Fibroblast of skin of back (primary cell): ENCODE measurements at places on chromosomes 3 and 15.

- DNase-seq, result no peak
These were observed 36.7 kb upstream of the BDH1 start for GRCh38 chr3:197592361-197593045.

DNA sequence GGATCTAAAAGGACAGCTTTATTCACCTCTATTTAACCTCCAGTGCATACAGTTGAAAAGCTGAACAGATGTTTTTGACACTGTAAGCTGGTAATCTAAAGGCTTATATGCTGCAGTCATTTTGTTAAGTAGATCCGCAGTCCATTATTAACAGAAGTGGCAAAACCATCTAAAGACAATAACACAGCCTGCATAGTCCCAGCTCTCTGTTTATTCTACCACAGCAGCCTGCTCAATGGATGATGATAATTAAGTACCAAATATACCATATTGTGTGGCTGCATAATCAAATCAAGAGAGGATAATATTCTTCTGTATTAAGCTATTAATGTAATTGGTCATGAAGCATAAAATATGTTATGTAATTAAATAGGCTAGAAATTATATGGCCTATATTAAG, 207.1 kb downstream of the MEIS2 start:
- DNase-seq, result no peak

DNA sequence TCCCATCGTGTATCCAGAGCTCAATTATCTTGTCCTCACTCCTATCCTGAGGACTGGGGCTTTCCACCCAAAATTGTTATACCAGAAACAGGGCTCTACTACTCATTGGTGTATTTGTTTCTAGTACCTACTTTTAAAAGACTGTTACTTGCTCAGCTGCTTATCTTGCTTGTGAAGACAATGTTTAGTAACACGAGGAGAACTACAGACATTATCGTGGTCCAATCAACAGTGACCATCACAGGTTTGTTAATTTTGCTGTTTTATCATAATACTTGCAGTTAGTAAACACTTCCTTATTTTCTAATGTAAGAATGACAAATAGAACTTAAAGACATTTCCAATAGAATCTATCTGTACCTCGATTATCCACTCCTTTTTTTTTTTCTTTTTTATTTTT, 13.5 kb downstream of the LRCH3 start:
- no peak for DNase-seq

- DNase-seq, result no peak
These were observed 172.5 kb upstream of the TLE3 start for GRCh38 chr15:70269991-70270751.

- DNase-seq, result no peak
These were observed 88.3 kb upstream of the PPIB start for GRCh38 chr15:64251121-64251520.

DNA sequence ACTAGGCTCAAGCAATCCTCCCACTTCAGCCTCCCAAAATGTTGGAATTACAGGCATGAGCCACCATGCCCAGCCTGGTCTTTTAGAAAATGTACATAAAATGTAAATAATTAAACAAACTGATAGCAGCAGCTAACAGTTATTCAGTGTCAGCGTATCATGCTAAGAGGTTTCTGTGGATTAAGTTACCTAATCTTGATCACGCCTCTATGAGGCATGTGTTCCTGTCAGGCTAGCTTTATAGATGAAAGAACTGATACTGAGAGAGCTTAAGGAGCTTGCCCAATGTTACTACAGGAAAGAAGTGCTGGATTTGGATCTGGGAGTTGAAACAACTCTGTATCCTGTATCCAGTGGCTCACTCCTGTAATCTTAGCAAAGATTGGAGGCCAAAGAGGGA, 11.2 kb upstream of the MST1R start:
- DNase-seq, result no peak

GRCh38 chr3:51684971-51685751, 14.1 kb downstream of the TEX264 start:
- DNase-seq, result no peak

- DNase-seq, result no peak
These were observed 748.1 kb downstream of the NR2F2 start for GRCh38 chr15:97078591-97078990.

- DNase-seq, result peak; percentile 13
These were observed 792 bp downstream of the TPRA1 start for GRCh38 chr3:127589600-127590281.

DNA sequence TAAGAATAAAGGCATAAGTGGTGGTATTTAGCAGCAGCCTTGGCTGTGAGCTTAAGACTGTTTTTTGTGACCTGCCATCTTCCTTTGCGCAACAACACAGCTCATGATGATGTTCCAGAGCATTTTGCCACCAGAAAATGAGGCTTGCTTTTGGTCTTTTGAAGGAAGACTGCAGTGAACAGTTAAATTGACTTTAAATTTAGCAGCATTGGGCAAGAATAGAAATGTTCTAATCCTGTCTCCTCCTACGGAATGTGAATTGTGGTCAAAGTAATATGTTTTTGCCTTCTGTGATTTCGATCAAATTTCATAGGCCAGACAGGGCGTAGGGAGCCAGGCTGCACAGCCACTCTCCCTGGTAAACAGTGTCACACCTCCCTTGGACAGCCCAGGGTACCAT, 460.7 kb upstream of the RASGRP1 start:
- peak; percentile 16 for DNase-seq

DNA sequence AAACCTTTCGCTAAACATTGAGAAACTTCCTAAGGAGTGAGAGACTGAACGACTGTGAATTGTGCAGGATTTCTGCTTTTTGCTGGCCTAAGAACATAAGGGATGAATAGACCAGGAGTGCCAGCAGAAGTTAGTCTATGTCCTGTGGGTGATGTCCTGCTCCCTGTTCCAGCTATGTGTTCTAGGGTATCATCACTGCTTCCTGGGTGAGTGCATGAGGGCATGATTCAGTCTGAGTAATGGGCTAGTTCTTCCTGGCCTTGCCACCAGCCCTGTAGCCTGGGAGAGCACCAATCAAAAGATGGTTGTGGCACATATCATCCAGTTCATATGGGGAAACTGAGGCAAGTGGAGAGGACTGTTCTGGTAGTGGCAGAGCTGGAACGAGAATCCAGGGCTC, 153.9 kb upstream of the TPM1 start:
- peak; percentile 34 for DNase-seq

DNA sequence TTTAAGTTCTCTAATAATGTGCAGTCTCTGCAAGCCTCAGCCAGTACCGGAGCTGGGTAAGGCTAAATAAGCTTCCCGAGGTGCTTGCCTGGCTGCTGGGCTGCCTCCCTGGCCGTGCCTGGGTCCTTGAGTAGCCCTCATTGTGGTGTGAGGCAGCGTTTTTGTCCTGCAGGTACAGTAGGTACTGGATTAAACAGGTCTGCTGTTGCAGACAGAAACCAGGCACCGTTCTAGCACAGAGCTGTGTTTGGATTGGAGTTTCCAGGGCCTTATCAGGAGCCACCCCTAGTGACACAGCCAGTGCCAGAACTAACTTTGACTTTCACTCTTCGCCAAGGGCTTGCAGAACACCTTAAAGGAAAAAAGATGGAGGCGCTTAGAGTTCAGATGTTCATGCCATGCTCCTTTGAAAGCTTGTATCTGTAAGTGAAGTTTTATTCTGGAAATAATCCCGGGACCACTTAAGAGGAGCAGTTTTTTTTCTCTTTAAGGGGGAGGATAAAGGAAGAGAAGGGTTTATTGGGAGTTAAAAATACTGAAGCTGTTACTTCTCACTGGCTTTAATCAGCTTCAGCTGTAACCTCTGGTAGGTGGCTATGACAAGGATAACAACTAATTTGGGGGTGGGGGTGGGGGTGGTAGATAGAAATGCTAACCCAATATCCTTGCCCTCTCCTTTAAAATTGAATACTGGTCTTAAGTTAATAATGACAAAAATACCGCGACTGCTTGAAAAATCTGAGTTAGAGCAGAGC, 126.8 kb downstream of the MITF start:
- DNase-seq, result no peak
